ENCODE measurements at places on chromosomes 4 and X.

DNA sequence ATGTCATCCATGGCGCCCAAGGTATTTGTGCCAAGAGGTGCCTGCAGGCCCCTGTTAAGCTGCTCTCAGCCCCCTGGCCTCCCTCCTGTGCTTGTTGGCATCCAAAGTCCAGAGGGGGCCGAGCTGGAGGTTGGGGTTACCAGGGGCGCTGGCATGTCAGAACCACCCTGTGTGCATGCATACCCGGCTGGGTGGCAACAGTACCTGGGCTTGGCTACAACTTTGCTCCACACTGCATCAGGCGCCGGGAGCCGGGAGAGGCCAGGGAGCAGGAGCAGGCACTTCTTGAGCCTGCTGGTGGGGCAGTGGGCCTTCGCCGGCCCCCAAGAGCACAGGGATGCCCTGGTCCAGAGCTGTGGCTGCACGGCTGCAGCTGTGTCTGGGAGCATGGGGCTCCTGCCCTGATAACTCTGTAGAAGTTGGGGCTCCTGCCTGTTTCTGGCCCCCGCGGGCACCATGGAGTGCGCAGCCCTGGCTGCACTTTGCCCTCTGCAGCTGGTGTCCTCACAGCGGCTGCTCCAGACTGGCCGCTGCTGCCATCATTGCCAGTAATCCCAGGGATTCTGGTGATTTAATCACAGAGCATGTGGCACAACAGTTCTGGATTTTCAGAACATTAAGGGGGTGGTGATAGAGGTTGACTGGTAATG lies 130.3 kb downstream of the ARHGAP10 start:
- DNase-seq = peak; percentile 17

- no peak for DNase-seq
Measured at GRCh38 chr4:22414833-22415232, 101.0 kb downstream of the ADGRA3 start.

- no peak for DNase-seq
Measured at GRCh38 chr4:110354460-110354859, 121.5 kb upstream of the ENPEP start.

DNA sequence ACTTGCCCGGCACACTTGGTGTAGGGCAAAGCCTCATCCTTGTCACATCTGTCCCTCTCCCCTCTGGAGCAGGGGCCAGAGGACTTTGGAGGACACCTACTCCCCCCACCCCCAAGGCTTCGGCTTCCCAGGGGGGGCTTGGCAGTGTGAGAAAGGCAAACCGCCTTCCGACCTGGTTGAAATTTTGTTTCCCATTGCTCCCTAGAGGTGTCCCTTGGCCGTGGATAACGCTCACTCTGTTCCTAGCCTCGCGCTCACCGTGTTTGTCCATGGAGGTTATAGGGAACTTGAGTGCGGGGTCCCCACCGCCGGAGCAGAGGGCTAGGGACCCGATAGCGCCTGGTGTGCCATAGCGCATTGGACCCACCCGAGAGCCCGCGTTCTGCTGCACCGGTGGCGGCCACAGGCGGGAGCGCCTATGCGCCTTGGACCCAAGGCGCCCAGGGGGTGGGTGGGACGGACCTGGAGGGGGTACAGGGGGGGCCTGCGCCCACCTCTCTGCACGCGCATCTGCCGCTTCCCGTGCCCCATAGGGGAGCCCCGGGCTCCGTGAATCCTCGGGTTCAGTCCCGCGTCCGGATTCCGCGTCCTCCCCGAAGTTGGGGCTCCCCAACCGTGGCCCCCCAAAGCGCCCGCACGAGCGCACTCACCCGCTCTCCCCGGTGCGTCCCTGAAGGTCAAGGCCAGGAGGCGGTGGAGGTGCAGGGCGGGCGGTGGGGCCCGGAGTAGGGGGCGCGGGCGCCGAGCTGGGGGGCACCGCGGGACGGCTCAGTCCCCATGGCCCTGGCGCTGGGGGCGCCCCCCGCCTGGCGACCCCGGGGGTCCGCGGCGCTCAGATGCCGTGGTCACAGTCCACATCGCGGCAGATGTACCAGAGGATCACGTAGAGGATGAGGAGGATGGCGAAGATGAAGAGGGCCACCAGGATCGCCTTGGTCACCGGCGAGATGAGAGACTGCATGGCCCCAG lies 82.7 kb upstream of the DHRSX start:
- DNase-seq = no peak

GRCh38 chr4:112704991-112705845 lies 68.3 kb downstream of the LARP7 start:
- no peak for DNase-seq

GRCh38 chr4:79223993-79224776 lies 101.7 kb downstream of the NAA11 start:
- no peak for DNase-seq

GRCh38 chr4:168317621-168318020 lies 931 bp downstream of the DDX60 start:
- DNase-seq = no peak

- DNase-seq = no peak
Measured at GRCh38 chr4:26509681-26510333, 19.5 kb upstream of the CCKAR start.

GRCh38 chr4:59571805-59572430 lies 1628.2 kb upstream of the ADGRL3 start:
- no peak for DNase-seq

- no peak for DNase-seq
Measured at GRCh38 chr4:6373541-6374410, 98.6 kb downstream of the PPP2R2C start.

DNA sequence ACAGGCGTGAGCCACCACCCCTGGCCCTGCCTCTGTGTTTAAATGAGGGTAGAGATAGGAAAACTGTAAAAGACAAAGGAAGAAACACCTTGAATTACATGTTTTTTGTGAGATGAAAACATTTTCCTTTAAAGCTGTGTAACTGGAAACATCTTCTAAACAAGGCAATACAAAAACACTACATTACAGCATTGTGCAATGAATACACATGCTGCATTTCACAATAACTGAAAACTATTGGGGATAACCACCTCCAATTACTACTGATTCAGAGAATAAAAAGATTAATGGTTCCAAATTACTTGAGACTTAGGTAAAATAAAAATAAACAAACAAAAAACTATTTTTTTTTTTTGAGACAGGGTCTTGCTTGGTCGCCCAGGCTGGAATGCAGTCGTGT lies 7.6 kb upstream of the OGT start:
- no peak for DNase-seq

GRCh38 chrX:77510007-77510406 lies 62.8 kb downstream of the FGF16 start:
- no peak for DNase-seq

- no peak for DNase-seq
Measured at GRCh38 chrX:134407065-134407376, 52.9 kb upstream of the HPRT1 start.

DNA sequence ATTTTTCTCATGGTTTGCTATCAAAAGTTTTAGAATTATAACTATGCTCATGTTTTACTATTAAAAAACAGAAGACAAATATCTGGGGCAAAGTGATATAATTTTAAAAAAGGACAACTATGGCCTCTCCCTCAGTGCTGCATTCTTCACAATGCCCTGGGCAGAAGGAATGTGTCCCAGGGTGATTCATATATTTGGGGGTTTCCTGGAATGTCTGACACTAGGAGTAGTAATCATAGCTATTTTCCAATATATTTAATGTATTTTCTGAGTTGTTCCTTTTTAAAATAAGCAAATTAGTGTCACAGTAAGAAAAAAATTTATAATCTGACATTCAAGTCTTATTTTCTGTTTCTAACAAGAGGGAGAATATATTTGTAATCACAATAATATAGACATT lies 281.7 kb downstream of the UNC5C start:
- DNase-seq = no peak
